Parietal lobe (tissue), 2 donors: ENCODE measurements at places on chromosomes 16 and 17. TPM values are rescaled to one million over a fixed set of nuclear protein-coding genes. Genes with fewer than 3 reads are reported as not detected.

Gene GRAPL
- total RNA-seq, result 5.0 TPM

Gene WFIKKN1
- 1.3 TPM for total RNA-seq

Gene CCL18
- total RNA-seq, result not detected

Gene ZG16B
- not detected for total RNA-seq

Gene PTX4
- total RNA-seq, result not detected

Gene GNG13
- not detected for total RNA-seq

Gene EVPL
- not detected for total RNA-seq

Gene COPS3
- total RNA-seq, result 86.1 TPM

Gene C1QTNF8
- total RNA-seq, result 0.63 TPM

Gene COX6A2
- not detected for total RNA-seq

Gene TMEM98
- 64.2 TPM for total RNA-seq

Gene SEZ6L2
- total RNA-seq, result 52.0 TPM

Gene NTN1
- 4.7 TPM for total RNA-seq

Gene MAP2K6
- total RNA-seq, result 47.3 TPM

Gene CPNE7
- total RNA-seq, result 13.5 TPM

Gene GLP2R
- total RNA-seq, result not detected

Gene GGA2
- 58.2 TPM for total RNA-seq

Gene STAT5B
- 38.5 TPM for total RNA-seq

Gene SNAI3
- total RNA-seq, result not detected

Gene FDXR
- total RNA-seq, result 4.1 TPM

Gene TERB1
- total RNA-seq, result not detected

Gene TMEM219
- 25.4 TPM for total RNA-seq

Gene GRIN2C
- total RNA-seq, result 0.94 TPM

Gene MYH1
- not detected for total RNA-seq

Gene SPEM1
- total RNA-seq, result not detected

Gene GUCY2D
- not detected for total RNA-seq

Gene ELMO3
- 0.94 TPM for total RNA-seq

Gene KRT17
- not detected for total RNA-seq

Gene HOXB4
- total RNA-seq, result not detected

Gene PIGS
- 24.4 TPM for total RNA-seq

Gene ZNF688
- total RNA-seq, result 11.3 TPM

Gene KCNJ12
- 0.63 TPM for total RNA-seq

Gene MIEF2
- 30.7 TPM for total RNA-seq

Gene NTN3
- 6.6 TPM for total RNA-seq

Gene HIGD1B
- total RNA-seq, result 1.3 TPM

Gene OTOA
- total RNA-seq, result 1.9 TPM

Gene PPP1R27
- total RNA-seq, result not detected

Gene TLCD3B
- total RNA-seq, result 24.4 TPM

Gene LRRC75A
- 7.5 TPM for total RNA-seq

Gene METTL23
- total RNA-seq, result 21.3 TPM

Gene NGFR
- 1.6 TPM for total RNA-seq

Gene WDR90
- total RNA-seq, result 26.9 TPM

Gene KRTAP2-1
- not detected for total RNA-seq

Gene KCNH6
- not detected for total RNA-seq

Gene CMTM2
- total RNA-seq, result not detected

Gene YBX2
- total RNA-seq, result 2.5 TPM

Gene KRTAP1-1
- total RNA-seq, result not detected

Gene DRC7
- total RNA-seq, result 0.31 TPM

Gene TP53TG3F
- not detected for total RNA-seq

Gene DCTPP1
- 16.3 TPM for total RNA-seq

Gene RDM1
- 0.94 TPM for total RNA-seq

Gene SLC38A8
- total RNA-seq, result not detected

Gene SULT1A2
- total RNA-seq, result 1.6 TPM

Gene MT1M
- 1.3 TPM for total RNA-seq

Gene C1QTNF1
- total RNA-seq, result 0.94 TPM
